ENCODE measurements at places on chromosomes 1 and 21. TPM values are rescaled to one million over a fixed set of nuclear protein-coding genes. Genes with fewer than 3 reads are reported as not detected.

METTL25B gene
- total RNA-seq, result 40.0 TPM

SUMO3 gene
- 73.5 TPM for total RNA-seq

DNA sequence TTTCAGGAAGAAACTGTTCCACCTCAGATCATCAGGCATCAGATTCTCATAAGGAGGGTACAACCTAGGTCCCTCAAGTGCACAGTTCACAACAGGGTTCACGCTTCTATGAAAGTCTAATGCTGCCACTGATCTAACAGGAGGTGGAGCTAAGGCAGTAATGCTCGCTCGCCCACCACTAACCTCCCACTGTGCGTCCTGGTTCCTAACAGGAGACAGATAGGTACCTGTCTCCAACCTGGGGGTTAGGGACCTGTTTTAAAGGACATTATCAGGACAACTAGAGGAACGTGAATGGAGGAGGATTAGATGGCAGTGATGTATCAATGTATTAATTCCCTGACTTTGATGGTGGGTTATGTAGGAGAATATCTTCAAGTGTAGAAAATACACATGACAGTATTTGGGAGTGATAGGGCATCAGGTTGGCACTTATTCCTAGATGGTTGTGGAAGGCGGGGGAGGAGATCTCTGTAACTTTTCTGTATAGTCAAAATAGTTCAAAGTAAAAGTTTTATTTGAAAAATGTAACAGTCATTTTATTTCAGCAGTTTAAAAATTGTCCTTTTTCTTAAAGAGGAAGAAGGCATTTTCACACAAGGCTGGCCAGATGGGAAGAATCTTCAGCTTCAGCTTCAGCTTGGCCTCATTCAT, 43.9 kb downstream of the DEGS1 start:
- DNase-seq, result no peak

DNA sequence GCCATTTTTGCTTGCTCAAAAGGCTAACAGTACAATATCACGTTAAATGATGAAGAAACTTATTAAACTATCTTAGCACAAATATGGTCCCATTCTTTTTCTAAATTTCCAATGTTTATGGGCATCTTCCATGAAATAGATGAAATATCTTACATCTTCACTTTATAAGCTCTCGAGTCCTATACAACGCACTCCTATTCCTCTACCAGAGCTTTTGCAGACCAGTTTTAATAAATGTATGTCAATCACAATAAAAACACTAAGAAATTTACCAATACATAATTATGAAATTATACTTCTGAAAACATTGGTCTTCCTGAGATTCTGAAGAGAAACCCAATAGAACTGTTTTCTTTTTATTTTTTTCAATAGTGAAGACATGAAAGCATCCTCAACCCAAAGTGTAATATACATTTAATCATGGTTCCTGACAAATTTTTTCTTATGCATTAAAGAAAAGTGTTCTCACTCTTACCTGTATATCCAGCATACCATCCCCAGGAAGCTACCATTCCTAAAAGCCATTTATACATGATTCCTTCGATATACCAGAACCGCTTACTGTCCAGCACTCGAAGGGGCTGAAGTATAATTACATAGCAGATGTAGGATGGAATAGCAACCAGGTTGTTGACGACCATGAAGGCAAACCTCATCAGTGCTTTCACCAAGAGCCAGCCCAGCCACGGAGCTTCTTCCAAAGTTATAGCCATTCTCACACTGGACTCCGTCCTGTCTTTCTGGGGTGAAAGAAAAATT, 1.8 kb downstream of the LPGAT1 start:
- DNase-seq, result no peak

TCHHL1 gene
- not detected for total RNA-seq

GRCh38 chr1:230186874-230187273, 119.8 kb downstream of the GALNT2 start:
- no peak for DNase-seq

RIMS3 gene
- 7.2 TPM for total RNA-seq

- no peak for DNase-seq
Observed at GRCh38 chr1:171110621-171111326, 20.1 kb downstream of the FMO3 start.

TNFSF4 gene
- 1.7 TPM for total RNA-seq

DNA sequence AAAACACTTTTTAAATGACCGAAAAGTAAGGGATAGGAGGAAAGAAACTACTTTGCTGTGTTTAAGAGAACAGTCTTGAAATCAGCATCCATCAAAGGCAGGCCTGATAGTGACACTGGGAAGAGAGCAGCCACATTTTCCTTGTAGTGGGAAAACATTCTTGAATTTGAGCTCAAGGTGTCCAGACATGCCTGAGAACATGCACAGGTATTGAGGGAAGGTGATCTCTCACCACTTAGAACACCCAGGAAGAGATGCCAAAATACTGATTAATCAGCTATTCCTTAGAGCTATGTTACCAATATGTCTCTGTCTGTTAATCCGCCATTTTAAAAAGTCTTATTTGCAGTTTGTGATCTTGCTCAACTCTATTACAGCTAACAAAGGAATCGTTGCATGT, 25.9 kb downstream of the IL12RB2 start:
- DNase-seq, result no peak

- no peak for DNase-seq
Observed at GRCh38 chr1:26112407-26112775, 767 bp downstream of the PDIK1L start.

PROK1 gene
- not detected for total RNA-seq

OR10J1 gene
- not detected for total RNA-seq

CEPT1 gene
- total RNA-seq, result 35.6 TPM

- no peak for DNase-seq
Observed at GRCh38 chr1:150976879-150977694, 2.5 kb upstream of the CERS2 start.

GRCh38 chr1:97061604-97062003, 340.0 kb downstream of the PTBP2 start:
- DNase-seq, result no peak

ZNF593OS gene
- total RNA-seq, result not detected

- DNase-seq, result no peak
Observed at GRCh38 chr1:225811622-225812487, 1.9 kb downstream of the EPHX1 start.

DNA sequence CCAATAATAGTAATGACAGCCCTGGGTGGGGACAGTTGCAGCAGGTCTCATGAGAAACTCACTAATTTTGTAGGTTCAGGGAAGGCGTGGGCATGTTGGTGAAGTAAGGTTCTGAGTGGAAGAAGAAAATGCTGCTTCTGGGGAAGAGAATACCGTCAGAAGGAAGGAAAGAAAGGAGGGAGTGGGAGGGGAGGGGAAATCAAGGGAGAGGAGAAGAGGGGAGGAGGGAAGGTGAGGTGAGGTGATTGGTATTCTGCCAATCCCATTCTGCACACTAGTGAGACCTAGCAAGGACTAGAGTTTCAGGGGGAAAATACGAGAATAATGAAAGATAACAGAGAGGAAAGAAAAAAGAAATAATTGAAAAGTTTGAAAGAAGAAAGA, 32.4 kb upstream of the MGST3 start:
- no peak for DNase-seq

CDC7 gene
- 26.9 TPM for total RNA-seq

DNA sequence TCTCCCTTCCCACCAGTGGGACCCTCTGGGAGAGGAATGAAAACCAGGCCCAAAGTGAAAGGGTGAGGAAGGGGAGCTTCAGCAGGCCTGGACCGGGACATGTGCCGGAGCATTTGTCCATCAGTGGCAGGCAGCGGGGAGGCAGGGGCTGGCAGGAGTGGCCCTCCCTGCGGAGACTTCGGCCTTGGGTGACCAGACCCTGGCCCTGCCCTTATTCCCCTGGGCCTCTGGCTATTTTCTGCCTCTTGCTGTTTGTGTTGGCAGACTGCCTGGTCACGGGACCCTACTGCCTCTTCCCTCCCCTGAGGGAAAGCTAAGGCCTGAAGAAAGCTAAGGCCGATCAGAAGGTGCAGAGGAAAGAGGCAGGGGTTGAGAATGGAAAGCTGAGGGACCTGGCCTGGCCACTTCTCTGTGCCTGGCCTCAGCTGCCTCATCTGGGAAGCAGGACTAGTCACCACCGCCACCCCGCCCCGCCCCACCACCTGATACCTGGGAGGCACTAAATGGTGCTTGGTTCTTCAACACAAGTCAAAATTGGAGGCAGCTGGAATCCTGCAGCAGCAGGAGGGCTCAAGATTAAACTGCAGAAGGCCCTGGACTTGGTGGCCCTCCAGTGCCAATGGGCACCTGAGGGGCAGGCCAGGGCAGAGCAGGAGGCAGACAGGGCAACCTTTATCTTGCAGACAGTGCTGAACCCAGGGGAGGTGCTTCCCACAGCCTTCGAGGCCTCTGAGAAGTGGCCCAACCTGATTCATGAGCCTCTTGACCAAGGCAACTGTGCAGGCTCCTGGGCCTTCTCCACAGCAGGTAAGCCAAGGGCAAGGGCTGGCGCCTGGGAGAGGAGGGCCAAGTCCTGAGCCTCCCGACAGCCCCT, 7.9 kb downstream of the TINAGL1 start:
- no peak for DNase-seq

STUM gene
- total RNA-seq, result 0.55 TPM

TMPRSS15 gene
- not detected for total RNA-seq

- no peak for DNase-seq
Observed at GRCh38 chr1:220451532-220451931, 76.4 kb upstream of the MARK1 start.

- DNase-seq, result no peak
Observed at GRCh38 chr1:117416546-117417125, 49.4 kb downstream of the MAN1A2 start.

DNA sequence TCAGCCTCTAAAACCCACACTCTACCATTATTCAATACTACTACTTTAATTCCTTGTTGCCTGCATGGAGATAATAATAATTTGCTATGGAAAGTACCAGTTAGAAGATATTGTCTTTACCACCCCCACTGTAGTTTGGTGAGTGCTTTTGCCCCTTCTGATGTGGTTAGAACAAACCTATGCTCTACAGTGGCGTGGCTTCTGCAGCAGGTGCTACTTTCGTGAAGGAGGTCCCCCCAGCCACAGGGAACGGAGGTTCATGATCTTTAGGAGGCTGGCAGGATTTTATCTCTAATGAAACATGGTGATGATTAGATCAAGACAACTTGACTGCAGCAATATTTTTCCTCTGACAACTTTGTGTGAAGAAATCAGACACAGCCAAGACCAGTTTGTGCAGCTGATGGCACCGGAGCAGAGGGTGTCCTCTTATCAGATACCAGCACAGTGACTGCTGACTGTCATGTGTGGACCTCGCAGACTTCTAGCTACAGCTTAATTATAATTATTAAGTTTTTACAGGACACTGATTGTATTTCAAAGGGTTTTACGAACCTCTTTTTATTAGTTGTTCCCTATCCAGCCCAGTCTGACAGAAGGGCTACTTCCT, 10.7 kb upstream of the TCHH start:
- no peak for DNase-seq

OVAAL gene
- total RNA-seq, result not detected

DNA sequence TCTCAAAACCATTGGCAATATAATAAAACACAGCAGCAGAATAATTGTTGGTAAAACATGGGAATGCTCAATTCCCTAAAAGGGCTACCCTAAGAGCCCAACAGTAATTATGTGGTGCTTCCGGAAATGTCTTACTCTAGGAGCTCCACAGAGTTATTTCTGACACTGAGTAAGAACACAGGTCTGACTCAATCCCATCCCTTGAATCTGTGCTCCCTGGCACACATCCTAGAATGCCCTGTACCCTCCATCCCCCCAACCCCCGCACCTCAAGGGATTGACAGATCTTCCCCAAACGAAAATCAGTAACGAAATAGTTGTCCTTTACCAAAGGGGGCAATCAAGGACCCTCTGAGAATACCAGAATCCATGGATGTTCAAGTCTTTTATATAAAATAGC, 71.9 kb downstream of the SMYD2 start:
- no peak for DNase-seq

TMEM82 gene
- 1.4 TPM for total RNA-seq

- DNase-seq, result no peak
Observed at GRCh38 chr1:20158358-20159070, 19.4 kb downstream of the PLA2G2F start.

GRCh38 chr21:34833465-34833864, 164.7 kb downstream of the CLIC6 start:
- DNase-seq, result no peak
